ENCODE measurements at places on chromosomes 16 and 17.

DNA sequence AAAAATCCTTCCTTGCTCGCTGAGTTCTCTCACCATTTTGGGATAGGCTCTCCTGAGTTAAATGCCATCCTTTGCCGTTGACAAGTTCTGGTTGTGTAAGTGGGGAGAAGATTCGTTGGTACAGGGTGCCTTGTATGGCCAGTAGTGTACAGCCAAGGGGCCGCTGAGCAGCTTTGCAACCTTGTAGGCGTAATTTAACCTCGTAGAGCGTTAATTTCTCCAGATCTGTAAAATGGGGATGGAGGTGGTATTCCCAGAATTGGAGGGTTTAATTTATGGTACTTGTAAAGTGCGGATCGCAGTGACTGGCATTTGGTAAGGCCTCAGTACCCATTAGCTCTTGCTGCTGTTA is 1.4 kb downstream of the ARSG start:
- DNase-seq, result no peak

DNA sequence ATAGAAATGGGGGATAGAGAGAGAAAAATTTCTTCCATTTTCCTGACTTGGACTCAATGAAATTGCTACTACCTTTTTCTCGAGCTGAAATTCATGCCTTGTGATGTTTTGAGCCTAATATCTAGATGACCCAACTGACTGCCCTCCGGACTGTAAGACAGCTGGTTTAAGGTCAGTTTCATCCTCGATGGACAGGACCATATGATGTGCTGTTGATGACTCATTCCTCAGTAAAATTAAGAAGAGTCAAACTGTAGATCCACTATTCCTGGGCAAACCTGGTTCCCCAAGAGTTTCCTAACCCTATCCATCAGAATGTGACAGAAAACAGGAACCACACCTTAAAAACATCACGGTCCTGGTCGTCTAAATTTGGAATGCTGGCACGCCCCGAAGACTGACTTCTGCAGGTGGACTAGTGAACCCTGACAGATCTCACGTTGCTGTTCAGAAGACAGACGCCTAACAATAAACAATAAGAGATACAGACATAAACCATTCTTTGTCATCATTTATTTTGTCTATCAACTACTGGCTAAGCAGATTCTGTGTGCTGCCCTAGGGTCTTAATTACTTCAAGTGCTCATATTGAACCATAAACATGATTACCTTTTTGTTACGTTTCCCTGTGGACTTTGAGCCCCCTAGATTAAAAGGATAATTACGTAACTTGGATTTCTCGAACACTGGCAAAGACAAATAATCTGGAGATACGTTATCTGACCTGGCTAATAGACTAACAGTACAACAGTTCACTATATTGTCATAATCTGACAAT is 45.1 kb upstream of the NOS2 start:
- DNase-seq, result no peak

DNA sequence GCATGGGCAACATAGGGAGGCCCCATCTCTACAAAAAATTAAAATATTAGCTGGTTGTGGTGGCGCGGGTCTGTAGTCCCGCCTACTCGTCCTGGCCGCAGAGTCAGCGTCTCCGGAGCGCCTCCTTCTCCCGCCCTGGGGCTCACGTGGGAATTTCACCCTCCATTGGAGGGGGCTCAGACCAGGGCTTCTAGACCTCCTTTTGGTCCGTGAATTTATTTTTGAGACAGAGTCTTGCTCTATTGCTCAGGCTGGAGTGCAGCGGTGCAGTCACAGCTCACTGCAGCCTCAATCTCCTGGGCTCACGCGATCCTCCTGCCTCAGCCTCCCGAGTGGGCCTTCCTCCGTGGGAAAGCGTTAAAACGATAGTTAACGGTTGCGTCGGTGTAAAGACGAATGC is 394 bp upstream of the NME4 start:
- no peak for DNase-seq

- no peak for DNase-seq
Observed at GRCh38 chr17:30238387-30239088, 3.0 kb upstream of the SLC6A4 start.

DNA sequence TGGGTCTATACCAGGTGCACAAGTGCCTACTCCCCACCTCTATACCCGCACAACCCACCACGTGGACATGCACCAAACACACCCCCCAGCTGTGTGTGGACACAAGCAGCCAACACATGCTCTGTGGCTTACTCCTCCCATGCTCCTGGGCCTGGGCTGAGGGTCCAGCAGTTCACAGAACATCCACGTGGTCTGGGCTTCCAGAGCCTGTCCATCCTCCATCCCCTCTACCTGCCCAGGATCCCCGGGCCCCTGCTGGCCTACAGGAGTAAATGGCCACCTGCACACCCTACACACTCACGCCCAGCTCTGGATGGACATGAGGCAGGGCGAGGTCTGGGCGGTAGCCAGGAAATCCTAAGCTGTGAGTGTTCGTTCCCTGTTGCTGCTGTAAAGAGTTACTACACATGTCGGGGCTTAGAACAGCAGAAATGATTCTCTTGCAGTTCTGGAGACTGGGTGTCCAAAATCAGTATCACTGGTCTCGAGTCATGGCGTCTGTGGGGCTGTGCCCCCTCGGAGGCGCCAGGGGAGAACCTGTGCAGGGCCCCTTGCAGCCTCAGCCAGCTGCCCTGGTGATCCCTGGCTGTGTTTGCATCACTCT is 15.0 kb upstream of the RAI1 start:
- no peak for DNase-seq

Measured in AG04450 (cell line).